ENCODE measurements at places on chromosomes 1 and 21.

- no peak for DNase-seq
These were observed 4.9 kb downstream of the EXOC8 start for GRCh38 chr1:231332761-231333160.

- DNase-seq, result no peak
These were observed 3.3 kb downstream of the NPPB start for GRCh38 chr1:11855430-11855829.

GRCh38 chr1:208743361-208743760 lies 499.2 kb upstream of the PLXNA2 start:
- no peak for DNase-seq

DNA sequence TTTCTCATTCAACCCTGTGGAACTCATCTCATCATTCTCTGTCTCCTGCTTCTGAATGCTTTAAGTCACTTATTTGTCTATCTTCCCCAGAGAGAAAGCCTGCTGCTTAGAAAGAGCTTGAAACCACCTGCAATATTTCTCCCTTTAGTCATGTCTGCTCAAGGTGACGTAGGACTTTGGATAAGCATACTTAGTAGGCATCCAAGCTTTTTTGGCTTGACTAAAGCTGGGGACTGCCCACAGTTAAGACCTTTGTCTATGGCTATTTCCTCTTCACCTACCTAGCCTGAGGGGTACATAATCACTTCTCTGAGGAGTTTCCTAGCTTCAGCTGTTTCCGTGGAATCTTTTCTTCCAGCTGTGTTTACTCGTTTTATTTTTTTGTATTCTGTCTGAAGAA lies 665.8 kb upstream of the CAMK1G start:
- no peak for DNase-seq

DNA sequence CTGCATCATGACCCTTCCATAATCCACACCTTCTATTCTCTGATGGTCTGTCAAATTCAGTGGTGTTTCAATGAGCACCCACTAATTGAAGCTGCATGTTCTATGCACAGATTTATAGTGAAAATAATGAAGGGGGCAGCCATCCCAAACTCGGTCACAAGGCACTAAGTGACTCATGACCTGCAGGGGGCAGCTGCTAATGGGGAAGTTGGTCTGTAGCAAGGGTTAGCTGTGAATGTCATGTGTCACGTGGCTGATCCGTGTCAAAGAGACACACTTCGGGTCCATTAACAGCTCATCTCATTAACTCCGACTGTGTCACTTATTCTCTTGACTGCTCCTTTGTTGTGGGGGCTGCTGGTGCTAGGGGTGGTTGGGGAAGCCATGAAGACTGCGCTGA lies 306.6 kb downstream of the PCP4 start:
- no peak for DNase-seq

DNA sequence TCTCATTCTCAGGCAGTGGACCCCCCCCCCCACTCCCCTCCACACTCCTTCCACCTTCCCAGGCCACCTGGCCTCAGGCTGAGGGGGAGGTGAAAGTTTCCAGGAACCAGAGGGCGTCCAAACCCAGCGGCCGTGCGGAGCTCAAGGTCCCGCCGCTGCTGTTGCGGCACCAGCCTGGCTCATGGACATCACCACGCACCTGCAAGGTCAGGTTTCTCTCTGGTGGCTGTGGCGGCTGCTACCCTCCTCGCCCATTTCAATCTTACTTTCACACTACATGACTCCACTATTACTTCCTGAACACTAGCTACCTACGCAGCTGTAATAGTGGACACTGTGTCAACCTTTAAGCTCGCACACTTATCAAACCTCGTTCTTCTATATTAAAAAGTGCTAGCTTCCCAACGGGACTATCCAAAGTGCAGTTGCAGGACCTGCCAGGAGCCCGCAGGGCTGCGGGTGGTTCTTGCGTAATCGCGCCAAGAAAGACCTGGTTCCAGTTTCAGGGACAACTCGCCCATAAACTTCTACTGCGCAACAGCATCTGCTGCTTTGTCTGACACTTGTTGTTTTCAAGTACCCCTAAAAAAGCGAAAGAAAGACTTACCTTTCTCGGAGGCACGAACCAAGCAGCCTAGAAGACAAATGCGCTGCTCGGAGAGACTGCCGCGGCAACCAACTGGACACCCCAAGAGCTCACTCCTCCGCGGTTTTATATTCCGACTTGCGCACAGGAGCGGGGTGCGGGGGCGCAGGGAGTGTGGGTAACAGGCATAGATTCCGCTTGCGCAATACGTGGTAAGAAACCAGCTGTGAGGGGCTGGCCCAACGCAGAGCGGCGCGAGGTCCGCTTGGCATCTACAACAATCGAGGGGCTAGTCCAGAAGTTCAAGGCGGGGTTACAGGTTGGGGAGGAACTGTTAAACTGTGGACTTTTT lies at the start of gene DIRAS3:
TSS of gene DIRAS3 (minus strand) at position 687 of the 938 bp plus-strand sequence. CDS start 3,330 bp downstream, outside the sequence.
- peak; percentile 54 for DNase-seq

DNA sequence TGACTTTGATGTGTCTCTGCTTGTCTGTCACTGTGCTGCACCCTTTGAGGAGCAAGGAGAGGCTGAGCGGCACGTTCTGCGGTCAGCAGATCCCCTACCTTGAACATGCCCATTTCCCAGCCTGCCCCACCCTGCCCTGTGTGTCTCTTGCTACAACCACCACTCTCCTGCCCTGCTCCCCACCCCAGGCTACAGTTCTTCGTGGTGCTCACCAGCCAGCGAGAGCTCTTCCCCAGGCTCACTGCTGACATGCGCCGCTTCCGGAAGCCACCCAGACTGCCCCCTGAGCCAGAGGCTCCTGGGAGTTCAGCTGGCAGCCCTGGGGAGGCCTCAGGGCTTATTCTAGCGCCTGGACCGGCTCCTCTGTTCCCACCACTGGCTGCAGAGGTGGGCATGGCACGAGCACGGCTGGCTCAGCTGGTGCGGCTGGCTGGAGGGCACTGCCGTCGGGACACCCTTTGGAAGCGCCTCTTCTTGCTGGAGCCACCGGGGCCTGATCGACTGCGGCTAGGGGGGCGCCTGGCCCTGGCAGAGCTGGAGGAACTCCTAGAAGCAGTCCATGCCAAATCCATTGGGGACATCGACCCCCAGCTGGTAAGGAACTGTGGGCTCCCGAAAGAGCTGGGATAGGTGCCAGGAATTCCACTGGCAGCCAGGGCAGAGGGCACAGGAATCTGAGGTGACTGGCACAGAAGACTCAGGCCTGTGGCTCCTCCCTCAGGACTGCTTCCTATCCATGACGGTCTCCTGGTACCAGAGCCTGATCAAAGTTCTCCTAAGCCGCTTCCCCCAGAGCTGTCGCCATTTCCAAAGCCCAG lies 5.6 kb downstream of the HYI start:
- no peak for DNase-seq

- peak; percentile 18 for DNase-seq
These were observed 89.8 kb downstream of the ADSS2 start for GRCh38 chr1:244361764-244362473.

GRCh38 chr1:203359010-203359571 lies 8.2 kb upstream of the FMOD start:
- DNase-seq, result peak; percentile 60

DNA sequence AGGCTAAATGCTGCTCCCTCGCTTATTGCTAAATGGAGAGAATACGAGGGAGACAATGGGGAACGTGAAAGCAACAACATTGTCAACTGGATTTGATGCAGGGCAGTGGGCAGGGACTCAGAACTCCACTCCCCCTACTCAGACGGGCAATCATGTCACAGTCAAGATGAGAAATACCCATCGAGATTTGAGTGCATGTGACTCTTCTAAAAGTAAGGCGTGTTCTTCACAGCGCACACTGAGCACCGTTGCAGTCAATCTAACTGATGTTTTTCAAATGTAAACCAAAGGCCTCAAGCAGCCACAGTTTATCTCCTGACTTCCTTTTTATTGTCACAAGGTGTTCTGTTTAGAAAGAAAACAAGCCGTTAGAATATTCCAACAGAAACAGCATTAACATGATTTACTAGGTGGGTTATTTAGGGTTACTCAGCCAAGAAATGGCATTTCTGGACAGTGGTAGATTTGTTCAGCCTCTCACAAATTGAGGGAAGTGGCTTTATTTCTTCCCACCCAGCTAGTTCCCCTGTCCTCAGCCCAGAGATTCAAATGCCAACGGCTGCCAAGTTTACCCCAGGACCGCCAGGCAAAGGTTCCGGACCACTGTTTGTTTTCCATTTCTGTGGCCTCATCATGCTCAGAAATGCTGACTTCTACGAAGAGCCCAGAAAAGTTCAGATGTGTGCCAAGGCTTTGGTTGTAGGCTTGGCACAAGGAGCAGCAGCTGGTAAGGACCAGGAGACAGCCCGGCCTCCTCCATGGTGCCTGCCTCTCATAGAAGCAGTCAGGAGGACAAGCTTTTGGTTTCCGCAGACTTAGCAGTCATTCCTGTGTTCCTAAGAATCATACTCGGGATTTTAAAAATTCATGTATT lies 171.4 kb downstream of the KIF26B start:
- DNase-seq, result no peak

GRCh38 chr1:33127001-33127823 lies 46.3 kb downstream of the AZIN2 start:
- DNase-seq, result peak; percentile 99

DNA sequence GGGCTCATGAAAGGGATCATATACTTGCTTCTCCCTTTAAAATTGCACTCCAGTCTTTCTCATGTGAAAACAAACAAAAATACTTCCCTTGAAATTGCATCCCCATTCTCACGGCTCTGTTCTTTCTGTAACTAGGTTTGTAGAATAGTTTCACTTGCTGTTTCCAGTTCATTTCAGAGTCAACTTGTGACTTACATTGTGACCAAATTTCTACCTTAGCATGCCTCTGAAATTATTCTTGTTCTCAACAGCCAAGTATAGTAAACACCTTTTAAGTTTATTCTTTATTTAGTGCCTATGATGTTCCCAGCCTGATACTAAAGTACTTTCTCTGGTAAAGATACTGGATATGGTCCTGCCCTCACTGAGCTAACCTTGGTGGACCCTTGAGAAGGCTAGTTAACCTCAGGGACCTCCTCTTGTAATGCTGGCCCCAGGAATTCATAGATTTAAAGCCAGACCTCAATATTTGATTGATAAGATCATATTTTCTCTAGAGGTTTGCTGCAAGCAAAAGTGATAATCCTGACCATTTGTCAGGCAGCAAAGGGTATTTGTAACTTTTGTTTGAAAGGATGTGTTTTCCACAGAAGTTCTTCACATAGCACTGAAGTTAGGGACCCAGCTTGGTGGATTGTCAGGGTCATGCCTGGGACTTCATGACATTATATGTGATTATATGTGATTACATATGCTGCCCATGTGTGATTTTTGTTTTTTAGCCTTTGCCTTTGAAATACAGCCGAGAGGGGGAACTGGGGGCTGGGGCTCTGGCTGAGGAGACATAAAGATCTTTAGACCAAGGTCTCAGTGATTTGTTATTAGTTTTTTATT lies 29.6 kb downstream of the VANGL2 start:
- no peak for DNase-seq

- no peak for DNase-seq
These were observed 477.9 kb downstream of the LMO4 start for GRCh38 chr1:87806379-87807094.

GRCh38 chr1:183131166-183131565 lies 54.9 kb upstream of the LAMC2 start:
- DNase-seq, result no peak

GRCh38 chr1:225813214-225813964 lies 3.5 kb downstream of the EPHX1 start:
- peak; percentile 79 for DNase-seq

DNA sequence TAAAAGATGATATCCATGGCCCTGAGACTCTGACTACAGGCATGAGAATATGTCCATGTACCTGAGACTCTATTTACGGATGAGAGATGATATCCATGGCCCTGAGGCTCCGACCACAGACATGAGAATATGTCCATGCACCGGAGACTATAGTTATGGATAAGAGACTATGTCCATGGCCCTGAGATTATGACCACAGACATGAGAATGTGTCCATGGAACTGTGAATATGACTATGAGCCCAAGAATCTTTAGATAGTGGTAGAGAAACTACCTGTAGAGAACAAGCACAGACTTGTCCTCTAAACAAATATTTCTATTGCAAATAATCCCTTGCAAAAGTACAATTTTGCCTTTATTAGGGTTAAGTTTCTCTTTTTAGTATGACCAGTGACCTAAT lies 263.2 kb downstream of the PCP4 start:
- no peak for DNase-seq

GRCh38 chr1:1345860-1346500 lies 3.2 kb downstream of the DVL1 start:
- no peak for DNase-seq

DNA sequence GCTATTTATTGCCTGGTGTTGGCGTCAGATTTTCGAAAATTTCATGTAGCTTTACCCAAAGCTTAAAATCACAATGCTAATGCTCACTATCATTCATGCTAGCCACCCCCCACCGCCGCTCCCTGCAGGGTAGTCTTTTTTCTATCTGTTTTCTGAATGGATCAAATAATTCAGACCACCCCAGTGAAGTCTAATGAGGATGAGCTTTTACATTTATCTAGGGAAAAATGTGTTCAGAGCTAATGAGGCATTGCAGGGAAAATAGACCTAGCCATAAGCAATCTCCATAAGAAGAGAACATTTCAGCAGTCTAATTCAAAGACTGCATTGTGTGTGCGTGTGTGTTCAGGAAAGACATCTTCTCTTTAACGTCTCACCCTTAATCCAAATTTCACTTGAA lies 533.0 kb upstream of the PRMT6 start:
- no peak for DNase-seq

DNA sequence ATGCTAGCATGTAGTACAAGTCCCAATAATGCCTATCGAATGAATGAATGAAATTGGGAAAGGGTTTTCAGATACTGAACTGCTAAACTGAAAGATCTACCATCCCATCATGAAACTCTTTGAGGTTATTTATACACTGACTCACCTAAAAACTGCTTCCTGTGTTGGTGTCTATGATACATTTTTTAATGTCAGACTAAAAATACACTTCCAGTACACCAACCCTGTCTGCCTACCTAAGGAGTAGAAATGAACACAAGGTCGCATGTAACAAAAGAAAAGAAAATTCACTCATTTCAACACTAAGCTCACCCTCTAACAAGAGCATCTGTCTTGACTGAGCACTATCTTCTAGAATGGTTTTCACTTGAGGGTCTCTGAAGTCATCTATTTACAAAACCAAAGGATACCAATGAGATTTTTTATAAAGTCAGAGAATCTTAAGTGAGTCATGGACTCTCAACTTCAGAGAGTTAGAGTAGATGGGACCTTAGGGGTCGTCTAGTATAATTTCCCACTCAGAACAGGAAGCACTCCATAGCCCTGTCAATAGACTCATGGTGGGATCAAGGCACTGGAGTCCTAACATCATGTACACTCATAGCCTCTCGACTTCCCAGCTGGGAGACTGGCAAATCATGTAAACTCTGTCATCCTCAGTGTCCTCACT lies 53.4 kb downstream of the WLS start:
- peak; percentile 43 for DNase-seq

DNA sequence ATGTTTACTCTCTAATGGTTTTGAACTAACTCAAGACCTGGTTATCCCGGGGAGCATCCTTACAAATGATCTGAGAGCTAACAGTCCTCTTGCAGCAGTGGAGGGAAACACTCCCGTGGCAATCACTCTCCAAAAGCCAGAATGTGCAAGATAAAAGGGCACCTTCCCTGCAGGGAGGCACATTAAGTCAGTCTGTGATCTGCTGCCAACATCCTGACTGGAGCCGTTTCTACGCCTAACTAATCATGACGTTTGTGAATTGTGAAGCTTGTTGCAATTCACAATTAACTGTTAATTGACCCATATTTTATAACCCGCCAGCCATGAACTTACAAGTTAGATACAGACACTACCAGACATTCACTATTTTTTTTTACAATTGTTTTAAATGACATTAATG lies 52.1 kb upstream of the LGALS8 start:
- DNase-seq, result no peak
